ENCODE measurements at places on chromosomes 12 and 14.

DNA sequence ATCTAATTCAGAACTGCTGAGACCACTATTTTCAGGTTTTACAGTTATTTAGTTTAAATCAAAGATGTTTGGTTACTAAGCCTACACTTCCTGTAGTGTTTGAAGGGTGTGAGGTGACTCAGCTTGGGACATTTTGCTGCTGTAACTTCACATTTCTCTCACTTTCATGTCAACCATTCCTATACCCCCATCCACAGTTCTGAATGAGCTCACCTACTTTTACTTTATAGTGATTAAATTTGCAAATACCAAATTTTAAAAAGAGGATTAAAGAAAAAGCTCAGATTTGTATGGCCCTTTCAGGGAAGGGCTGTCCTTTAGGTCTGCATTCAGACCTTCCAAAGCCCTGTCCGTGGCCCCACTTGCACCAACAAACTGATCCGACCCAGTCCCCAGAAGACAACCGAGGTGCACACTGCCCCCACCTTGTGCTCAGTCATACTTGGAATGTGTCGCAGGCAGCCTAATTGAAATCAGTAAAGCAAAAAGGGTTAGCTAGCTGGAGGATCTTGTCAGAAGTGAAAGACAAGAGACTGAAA, 174.4 kb downstream of the MON2 start:
- H3K4me1 ChIP-seq = no peaks in the 10 kb centered on the region
- no peak overlapping the region for H3K4me3 ChIP-seq
- H3K27me3 ChIP-seq = no peaks in the 10 kb centered on the region
- H3K27ac ChIP-seq = no peak overlapping the region
- no peak for DNase-seq
- H3K36me3 ChIP-seq = no peaks in the 10 kb centered on the region

DNA sequence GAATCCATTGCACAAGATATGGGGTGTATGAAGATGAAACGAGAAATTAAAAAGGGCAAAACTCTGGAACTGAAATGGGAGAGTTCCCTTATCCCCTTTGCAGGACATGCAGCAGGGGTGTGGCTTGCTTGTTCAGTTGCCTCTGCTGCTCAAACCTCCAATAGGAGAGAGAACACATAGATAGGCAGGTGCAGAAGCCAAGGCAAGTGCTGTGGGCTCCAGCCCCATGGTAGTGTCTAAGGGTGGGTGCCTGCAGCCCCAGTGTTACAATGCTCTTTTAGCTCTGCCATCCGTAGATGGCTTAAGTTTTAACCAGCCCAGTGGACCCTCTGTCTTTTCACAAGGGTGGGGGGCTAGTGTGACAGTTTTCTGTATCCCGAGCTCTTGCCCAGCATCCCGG, 69.7 kb downstream of the CMAS start:
- DNase-seq = no peak
- H3K36me3 ChIP-seq = no peaks in the 10 kb centered on the region
- H3K4me3 ChIP-seq = no peak overlapping the region
- H3K4me1 ChIP-seq = no peaks in the 10 kb centered on the region
- peaks cover 5% of the 10 kb centered on the region for H3K27me3 ChIP-seq

DNA sequence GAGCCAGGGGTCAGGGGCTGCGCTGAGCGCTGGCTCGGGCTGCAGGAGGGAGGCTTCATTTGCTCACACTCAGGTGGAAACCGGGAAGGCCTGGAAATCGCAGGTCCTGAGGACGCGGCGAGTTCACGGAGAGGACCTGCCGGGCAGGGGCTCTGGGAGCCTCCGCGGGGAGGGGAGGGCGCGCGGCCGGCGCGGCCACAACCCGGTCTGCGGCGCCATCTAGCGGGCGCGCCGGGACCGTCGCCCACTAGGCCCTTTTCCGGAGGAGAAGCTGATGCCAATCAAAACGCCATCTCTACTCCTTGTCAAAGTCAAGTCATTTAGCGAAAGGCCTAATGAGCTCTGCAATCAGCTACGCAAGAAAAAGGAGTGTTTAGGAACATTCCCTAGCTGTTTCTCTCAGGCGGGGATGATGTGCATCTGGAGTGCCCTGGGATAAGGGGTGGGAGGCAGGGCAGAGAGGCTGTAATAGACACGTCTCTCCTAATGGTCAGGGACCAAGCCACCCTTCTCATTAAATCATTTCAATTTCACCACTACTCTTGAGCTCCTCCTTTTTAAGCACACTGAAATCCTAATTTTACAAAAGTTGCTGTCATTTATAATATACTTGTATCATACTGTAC, 885.8 kb upstream of the TMEM132C start:
- H3K4me1 ChIP-seq = no peaks in the 10 kb centered on the region
- peak; percentile 21 for DNase-seq
- H3K27me3 ChIP-seq = no peaks in the 10 kb centered on the region
- H3K27ac ChIP-seq = no peak overlapping the region
- H3K36me3 ChIP-seq = no peaks in the 10 kb centered on the region

- H3K36me3 ChIP-seq = no peaks in the 10 kb centered on the region
- H3K27me3 ChIP-seq = no peaks in the 10 kb centered on the region
- DNase-seq = no peak
- no peak overlapping the region for H3K4me3 ChIP-seq
These were observed 36.2 kb upstream of the PAX9 start for GRCh38 chr14:36625436-36625835.

DNA sequence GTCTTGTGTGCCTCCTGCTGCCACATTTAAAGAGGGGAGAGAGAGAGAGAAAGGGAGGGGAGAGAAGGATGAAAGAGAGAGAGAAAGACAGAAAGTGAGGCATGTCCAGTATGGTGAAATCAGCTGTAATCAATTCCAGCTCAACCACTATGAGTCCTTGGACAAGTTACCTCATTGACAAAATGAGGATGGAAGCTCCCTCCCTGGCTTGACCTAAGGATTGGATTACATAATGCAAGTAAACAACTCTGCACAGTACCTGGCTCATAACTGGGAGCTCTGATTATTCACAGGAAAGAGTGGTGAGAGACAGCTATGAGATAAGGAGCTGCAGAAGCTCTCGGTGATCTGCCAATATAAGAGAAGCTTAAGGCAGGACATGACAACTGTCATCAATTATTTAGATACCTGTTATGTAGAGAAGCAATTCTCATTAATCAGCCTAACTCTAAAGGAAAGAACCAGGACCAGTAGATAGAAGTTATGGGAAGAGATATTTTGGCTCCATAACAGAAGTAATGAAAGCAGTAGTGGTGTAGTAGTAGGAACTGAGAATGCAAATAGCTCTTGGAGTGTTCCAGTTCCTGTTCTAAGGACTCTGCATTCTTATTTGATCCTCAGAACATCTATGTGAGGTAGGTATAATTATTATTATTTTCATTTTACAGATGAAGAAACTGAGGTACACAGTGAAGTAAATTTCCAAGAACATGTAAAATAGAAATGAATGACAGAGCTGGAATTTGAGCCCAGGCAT, 791.6 kb downstream of the DIO2 start:
- no peaks in the 10 kb centered on the region for H3K27me3 ChIP-seq
- no peaks in the 10 kb centered on the region for H3K36me3 ChIP-seq
- no peak for DNase-seq
- H3K4me3 ChIP-seq = no peak overlapping the region
- H3K27ac ChIP-seq = no peak overlapping the region

- no peaks in the 10 kb centered on the region for H3K36me3 ChIP-seq
- no peak overlapping the region for H3K4me3 ChIP-seq
- H3K4me1 ChIP-seq = no peaks in the 10 kb centered on the region
- H3K27ac ChIP-seq = no peak overlapping the region
- H3K27me3 ChIP-seq = no peaks in the 10 kb centered on the region
These were observed 150.3 kb downstream of the TGFB3 start for GRCh38 chr14:75831455-75831854.

- H3K4me3 ChIP-seq = no peak overlapping the region
- no peaks in the 10 kb centered on the region for H3K4me1 ChIP-seq
- H3K27me3 ChIP-seq = no peaks in the 10 kb centered on the region
- DNase-seq = no peak
- no peak overlapping the region for H3K27ac ChIP-seq
These were observed 40.3 kb upstream of the ANKS1B start for GRCh38 chr12:100024974-100025555.

- no peaks in the 10 kb centered on the region for H3K27me3 ChIP-seq
- no peak for DNase-seq
- no peak overlapping the region for H3K4me3 ChIP-seq
- H3K27ac ChIP-seq = no peak overlapping the region
- no peaks in the 10 kb centered on the region for H3K4me1 ChIP-seq
These were observed 625.5 kb downstream of the DIO2 start for GRCh38 chr14:79585845-79586244.

DNA sequence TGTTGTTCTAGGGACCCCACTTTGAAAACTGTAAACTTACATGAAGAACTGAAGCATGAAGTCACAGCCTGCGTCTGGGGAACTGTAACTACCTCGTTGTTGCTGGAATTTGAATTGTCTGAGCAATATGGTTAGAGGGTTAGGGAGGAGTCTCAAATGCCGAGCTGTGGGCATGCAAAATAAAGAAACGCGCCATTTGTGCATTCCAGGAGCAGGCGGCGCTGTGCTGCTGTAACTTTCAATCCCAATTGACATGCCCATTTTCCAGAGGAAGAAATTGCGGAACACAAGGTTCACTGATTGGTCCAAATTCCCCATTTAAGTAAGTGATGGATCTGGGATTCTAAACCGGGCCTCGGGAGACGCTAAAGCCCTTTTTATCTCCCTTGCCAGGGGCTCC, 61.3 kb downstream of the ZNF664 start:
- H3K4me1 ChIP-seq = no peaks in the 10 kb centered on the region
- no peak overlapping the region for H3K27ac ChIP-seq
- H3K27me3 ChIP-seq = no peaks in the 10 kb centered on the region
- H3K4me3 ChIP-seq = no peak overlapping the region
- no peak for DNase-seq

DNA sequence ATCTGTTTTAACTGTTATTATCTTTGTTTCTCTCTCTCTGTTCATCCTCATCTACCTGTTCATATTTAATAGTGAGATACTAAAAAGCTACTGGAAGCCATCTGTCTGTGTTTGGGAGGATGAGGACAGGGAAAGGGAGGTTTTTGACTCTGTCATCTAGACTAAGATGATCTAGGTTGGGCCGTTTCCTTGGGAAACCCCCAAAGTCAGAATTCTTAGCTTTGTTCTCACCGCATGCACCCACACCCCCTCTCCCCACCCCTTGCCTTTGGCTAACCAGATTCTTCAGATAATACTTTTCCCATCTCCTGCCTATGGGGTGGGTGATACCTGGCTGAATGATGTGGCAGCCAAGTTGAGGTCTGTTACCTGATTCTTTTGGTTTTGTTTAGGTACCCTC, 73.0 kb downstream of the PRICKLE1 start:
- DNase-seq = no peak
- no peaks in the 10 kb centered on the region for H3K4me1 ChIP-seq
- H3K36me3 ChIP-seq = no peaks in the 10 kb centered on the region
- no peak overlapping the region for H3K4me3 ChIP-seq

DNA sequence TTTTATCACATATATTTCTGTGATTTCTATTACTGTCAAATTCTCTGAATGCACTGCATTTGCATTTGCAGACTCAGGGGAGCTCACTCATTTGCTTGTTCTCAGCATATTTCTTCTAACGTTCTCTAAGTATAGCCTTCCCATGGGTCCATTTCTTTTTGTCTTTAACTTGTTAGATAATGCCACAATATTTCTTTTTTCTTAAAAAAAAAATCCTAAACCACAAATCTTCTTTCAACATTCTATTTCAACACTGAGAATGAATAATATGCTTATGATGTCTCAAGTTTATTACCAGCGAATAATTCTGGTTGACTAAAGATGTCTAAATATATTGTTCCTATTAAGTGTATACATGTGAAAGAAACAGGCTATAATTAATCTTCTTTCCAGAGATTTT, 200.2 kb downstream of the ANO6 start:
- peaks cover 13% of the 10 kb centered on the region for H3K4me1 ChIP-seq
- peaks cover 9% of the 10 kb centered on the region for H3K36me3 ChIP-seq
- no peak overlapping the region for H3K27ac ChIP-seq
- no peak for DNase-seq

DNA sequence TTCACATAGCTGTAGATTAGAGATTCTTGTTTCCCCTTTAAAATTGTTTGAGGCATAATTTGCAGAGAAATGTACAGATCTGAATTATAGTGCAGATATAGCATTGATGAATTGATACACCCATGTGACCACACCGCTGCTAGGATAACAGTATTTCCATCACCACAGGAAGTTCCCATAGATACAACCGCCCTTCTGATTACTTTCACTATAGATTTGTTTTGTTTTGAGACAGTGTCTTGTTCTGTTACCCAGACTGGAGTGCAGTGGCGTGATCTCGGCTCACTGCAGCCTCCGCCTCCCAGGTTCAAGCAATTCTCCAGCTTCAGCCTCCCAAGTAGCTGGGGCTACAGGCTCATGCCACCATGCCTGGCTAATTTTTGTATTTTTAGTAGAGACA, 8.8 kb upstream of the ASPG start:
- no peak overlapping the region for H3K4me3 ChIP-seq
- no peaks in the 10 kb centered on the region for H3K27me3 ChIP-seq
- H3K27ac ChIP-seq = no peak overlapping the region
- H3K36me3 ChIP-seq = no peaks in the 10 kb centered on the region
- DNase-seq = no peak

GRCh38 chr12:74900232-74900631, 309.4 kb downstream of the KCNC2 start:
- no peak for DNase-seq
- no peaks in the 10 kb centered on the region for H3K4me1 ChIP-seq
- no peaks in the 10 kb centered on the region for H3K27me3 ChIP-seq
- no peak overlapping the region for H3K4me3 ChIP-seq
- H3K27ac ChIP-seq = no peak overlapping the region
- no peaks in the 10 kb centered on the region for H3K36me3 ChIP-seq

DNA sequence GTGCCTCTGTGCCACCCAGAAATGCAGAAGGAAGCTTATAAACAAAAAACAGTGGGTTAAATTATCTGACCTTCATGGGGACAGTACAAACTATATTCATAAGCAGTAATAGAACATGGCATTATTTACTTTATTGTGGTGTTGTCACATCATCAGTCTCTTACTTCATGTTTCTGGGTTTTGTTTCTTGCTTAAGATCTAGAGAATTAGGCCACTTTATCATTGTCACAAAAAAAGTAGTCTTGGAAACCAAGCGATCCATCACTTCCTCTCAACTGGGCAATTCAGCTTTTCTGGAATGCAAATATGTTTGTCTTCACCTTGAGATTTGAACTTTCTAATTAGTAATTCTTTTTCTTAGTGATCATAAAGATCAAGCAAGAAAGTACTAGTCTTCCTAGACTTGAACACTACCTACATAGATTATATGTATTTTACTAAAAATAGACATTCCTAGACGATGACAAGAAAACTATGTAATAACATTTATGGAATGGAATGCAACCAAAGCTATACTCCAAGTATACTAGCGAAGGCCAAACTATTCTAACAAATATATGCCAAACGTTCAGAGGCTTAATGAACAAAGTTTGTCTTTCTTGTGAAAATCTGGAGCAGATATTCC, 363.4 kb downstream of the DAD1 start:
- H3K27me3 ChIP-seq = peaks cover 40% of the 10 kb centered on the region
- no peaks in the 10 kb centered on the region for H3K36me3 ChIP-seq
- DNase-seq = no peak
- no peak overlapping the region for H3K27ac ChIP-seq
- H3K4me3 ChIP-seq = no peak overlapping the region
